Stimulated activated CD4-positive, alpha-beta T cell treated with anti-CD3 and anti-CD28 coated beads, Interleukin-12 subunit alpha, Interleukin-12 subunit beta, amount 100 ng/mL, for 4 hours (primary cell): ENCODE measurements at places on chromosomes 4 and X.
A peak's percentile ranks its signal among the peaks of the same experiment; 100 is the strongest.

- DNase-seq: no peak
Observed at GRCh38 chrX:50812995-50813842, 775 bp downstream of the SHROOM4 start.

GRCh38 chr4:171582961-171583581 lies 230.1 kb upstream of the GALNTL6 start:
- no peak for DNase-seq

GRCh38 chr4:73653695-73654106 lies 33.5 kb upstream of the RASSF6 start:
- DNase-seq: no peak

DNA sequence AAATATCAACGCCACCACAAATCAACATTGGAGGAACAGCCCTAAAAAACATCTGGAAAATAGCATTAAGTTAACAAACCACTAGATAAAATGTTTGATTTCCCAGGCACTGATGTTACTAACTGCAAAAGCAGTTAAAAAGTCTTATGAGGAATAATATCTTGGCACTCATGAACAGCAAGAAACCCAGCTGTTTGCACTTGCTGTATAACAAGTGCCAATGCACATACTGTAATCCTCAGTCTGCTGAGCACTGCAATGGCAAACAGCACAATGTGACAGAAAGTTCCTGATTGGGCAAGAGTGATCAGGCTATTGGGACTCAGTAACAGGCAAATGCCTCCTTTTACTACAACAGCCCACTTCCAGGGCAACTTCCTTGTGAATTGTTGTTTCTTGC lies 20.8 kb upstream of the SEC24B start:
- DNase-seq: no peak

DNA sequence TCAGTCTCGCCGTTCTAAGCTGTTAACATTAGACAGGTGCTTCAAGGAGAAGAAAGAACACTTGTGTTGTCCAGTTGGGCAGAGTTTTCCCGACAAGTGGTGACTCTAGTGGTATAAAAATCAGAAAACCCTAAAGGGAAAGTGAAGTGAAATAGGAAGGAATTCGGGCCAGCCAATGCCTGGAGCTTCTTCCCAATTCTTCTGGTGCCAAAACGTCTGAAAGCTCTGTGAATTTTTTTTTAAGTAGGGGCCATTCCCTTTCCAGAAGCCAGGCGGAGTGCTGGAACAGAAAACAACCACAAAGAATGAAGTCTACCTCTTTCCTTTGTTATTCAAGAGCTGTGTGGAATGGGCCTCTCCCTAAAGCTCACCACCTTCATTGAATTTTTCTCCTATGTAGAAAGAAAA lies 43.1 kb upstream of the PPARGC1A start:
- no peak for DNase-seq

- peak; percentile 47 for DNase-seq
Observed at GRCh38 chrX:47218920-47219815, 687 bp downstream of the CDK16 start.
